Stimulated activated CD4-positive, alpha-beta T cell treated with anti-CD3 and anti-CD28 coated beads, Interleukin-15, amount 100 ng/mL, for 48 hours (primary cell): ENCODE measurements at places on chromosomes 6 and 20.

GRCh38 chr6:170532867-170533488 lies 20.1 kb downstream of the PSMB1 start:
- no peak for DNase-seq

GRCh38 chr6:75550544-75551167 lies 51.0 kb upstream of the SENP6 start:
- no peak for DNase-seq

- no peak for DNase-seq
These were observed 76.3 kb downstream of the FARS2 start for GRCh38 chr6:5337573-5337972.

GRCh38 chr6:3232017-3232945 lies 4.8 kb upstream of the TUBB2B start:
- no peak for DNase-seq

- DNase-seq, result no peak
These were observed 307.9 kb upstream of the SLC35B3 start for GRCh38 chr6:8743170-8743745.

DNA sequence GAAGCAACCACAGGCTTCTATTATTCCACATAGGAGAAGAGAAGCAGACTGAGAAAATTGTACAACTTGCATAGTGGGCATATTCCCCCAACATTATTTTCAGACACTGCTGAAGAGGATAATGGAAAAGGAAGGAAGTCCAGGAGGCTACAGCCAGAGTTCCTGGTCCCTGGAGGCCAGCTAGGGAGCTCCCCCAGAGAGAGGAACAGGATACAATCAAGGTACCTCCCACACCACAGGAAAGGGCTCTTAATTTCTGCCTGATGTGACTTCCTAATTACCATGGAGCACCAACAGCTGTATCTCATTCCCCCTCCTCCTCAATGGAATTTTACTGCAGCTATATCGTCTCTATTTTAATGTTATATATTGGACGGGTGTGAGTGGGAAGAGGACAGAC lies 594.3 kb upstream of the NRSN1 start:
- DNase-seq, result no peak

GRCh38 chr6:129707882-129708495 lies 2.0 kb downstream of the ARHGAP18 start:
- no peak for DNase-seq

DNA sequence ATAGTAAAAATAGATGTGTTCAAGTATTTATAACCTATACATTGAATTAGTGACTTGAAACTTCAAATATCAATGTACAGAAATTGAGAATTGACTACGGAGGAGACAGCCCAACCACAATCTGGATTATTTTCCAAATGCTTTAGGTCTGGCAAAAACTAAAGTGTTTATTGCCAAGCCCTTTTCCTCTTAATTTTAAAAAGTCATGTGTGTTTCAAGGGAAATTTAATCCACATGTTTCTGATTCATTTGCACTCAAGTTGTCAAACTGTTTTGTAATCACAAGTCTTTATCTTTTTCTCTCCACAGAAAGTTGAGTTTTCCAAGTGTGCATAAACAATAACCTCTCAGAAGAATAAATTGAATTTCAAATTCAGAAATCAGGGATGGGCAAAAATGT lies 350.8 kb upstream of the RSPO3 start:
- DNase-seq, result no peak

DNA sequence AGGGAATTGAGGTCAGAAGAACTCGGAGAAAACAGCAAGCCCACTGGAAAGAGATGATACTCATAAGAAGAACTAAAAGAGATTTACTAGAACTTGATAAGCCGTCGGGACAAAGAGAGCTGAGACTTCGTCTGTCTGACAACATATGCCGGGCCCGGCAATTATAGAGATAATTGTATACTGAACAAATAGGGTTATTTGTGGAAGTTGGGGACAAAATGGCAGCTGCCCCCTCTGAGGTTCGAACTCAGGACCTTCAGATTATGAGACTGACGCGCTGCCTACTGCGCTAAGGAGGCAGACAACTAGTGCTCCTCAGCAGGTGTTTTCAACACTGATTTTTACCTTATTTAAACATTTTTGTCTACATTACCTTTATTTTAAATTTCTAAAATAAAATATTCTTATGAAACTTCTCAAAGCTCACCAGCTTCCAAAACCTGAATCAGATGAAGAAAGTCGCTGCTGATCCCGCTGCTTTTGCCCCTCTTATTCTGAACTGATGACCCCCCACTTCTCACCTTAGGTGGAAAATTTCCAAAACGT lies 29.3 kb upstream of the TRIM27 start:
- peak; percentile 49 for DNase-seq
